Stimulated activated CD4-positive, alpha-beta T cell treated with anti-CD3 and anti-CD28 coated beads, Interleukin-4, amount 100 ng/mL, for 48 hours (primary cell): ENCODE measurements at places on chromosomes 4 and X.

GRCh38 chr4:152983774-152984411 lies 47.8 kb downstream of the FHDC1 start:
- no peak for DNase-seq

GRCh38 chr4:128940971-128941370 lies 131.5 kb downstream of the JADE1 start:
- no peak for DNase-seq

DNA sequence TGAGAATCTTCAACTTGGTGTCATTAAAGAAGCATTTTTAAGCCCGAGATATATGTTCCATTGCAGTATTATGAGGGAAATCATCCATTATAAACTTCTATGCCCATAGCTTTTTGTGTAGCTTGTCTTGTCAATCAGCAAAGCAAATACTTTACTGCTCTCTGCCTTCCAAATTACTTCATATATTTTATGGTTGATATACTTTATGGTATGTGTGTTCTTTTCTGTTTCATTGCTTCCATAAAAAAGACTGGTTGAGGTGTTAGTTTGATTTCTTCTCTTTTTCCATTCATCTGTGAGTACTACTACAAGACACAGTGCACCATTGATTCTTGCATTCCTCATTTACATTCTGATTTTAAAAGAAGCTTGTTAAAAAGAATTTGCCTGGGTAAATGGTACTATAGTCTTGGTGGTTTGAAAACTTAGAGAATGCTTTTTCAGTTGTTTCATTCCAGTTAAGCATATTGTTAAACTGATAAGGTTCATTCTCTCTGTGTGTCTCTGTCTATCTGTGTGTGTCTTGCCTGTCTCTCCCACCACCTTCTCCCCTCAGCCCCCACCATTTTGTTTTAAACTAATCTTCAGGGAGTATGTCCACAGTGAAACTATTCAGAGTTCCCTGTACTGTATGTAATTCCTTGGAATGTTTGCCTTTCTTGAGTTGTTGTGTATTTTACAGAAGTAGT lies 27.1 kb downstream of the STAG2 start:
- no peak for DNase-seq

DNA sequence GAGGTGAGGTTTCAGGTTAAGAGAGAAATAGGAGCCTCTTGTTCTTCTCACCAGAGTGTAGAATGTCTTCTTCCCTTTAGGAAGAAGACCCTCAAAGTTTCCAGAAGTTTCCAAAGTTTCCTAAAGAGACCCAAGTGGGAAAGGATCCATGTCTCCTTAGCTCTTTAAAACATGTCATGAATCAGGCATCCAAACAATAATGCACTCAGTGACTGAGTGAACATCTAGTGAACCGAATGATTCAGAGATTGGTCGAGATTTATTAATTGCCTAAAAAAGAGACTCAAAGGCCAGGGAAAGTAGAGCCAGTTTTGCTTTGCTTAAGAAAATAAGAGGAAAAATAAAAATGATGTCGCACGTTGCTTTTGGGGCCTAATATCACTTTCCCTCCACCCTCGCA lies 29.4 kb downstream of the FGF5 start:
- DNase-seq: no peak

- no peak for DNase-seq
Measured at GRCh38 chrX:120021927-120022326, 55.6 kb downstream of the RHOXF2B start.

DNA sequence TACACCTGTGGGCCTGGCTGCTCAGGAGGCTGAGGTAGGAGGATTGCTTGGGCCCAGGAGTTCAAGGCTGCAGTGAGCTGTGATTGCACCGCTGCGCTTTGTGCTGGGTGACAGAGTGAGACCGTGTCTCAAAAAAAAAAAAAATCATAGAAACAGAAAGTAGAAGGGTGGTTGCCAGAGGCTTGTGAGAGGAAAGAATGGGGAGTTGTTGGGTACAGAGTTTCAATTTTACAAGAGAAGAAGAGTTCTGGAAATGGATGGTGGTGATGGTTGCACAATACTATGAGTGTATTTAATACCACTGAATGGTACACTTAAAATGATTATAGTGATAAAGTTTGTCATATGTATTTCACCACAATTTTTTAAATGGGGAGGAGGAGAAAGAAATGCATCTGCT lies 10.2 kb upstream of the GLOD5 start:
- no peak for DNase-seq

DNA sequence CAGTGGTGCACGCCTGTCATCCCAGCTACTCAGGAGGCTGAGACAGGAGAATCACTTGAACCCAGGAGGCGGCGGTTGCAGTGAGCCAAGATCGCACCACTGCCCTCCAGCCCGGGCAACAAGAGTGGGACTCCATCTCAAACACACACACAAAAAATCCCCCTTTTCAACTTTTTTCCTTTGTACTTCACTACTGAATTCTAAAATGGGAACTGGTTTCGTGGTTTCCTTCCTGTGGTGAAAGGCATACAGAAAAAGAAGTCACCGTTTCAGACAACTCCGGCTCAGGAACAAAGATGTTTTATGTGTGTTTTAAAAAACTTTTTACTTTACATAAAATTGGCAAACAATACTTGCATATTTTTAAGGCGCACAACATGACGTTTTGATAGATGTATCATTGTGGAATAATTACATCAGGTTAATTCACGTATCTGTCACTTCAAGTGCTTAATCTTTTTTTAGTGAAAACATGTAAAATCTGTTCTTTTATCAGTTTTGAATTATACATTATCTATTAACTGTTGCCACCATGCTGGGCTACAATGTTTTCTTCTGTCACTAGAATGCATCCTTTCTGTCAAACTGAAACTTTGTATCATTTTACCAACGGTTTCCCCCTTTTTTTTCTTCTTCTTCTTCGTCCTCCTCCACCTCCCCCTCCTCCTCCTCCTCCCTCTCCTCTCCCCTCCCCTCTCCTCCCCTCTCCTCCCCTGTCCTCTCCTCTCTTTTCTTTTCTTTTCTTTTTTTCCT lies 186.0 kb downstream of the CRLF2 start:
- no peak for DNase-seq

GRCh38 chr4:126955292-126956183 lies 677.2 kb upstream of the INTU start:
- no peak for DNase-seq

DNA sequence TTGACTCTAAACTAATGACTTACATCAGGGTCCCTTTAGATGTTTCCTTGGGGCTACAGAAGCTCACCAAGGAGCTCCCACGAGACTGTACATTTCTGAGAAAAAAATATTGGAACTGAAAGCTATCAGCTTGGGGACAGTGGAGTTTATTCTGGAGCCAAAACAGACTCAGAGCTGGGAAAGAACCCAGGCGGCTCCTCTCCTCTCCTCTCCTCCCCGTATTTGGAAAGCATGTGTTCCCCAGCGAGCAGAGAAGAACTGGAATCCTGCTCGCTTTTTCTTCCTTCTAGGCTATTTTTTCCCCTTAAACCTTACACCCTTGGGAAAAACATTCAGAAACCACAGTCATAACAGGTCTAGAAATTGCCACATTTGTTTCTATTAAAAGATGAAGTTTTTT lies 4.3 kb upstream of the MAP7D3 start:
- no peak for DNase-seq
